ENCODE measurements at places on chromosomes 11 and 22. TPM values are rescaled to one million over a fixed set of nuclear protein-coding genes. Genes with fewer than 3 reads are reported as not detected.

DNA sequence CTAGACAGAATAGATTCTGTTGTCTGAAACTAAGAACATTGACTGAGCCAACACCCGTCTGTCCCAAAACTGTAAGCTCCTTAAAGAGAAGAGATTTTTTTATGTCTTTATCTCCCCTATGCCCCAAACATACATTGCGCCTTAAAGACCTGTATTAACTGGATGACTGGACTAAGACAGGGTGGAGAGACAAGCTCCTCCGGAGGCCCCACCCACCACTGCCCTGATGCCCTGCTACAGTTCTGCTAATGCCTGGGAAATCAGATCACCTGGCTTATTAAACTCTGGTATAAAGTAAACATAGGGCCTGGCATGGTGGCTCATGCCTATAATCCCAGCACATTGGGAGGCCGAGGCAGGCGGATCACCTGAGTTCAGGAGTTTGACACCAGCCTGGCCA is 203.7 kb downstream of the TENM4 start:
- DNase-seq, result no peak

DNA sequence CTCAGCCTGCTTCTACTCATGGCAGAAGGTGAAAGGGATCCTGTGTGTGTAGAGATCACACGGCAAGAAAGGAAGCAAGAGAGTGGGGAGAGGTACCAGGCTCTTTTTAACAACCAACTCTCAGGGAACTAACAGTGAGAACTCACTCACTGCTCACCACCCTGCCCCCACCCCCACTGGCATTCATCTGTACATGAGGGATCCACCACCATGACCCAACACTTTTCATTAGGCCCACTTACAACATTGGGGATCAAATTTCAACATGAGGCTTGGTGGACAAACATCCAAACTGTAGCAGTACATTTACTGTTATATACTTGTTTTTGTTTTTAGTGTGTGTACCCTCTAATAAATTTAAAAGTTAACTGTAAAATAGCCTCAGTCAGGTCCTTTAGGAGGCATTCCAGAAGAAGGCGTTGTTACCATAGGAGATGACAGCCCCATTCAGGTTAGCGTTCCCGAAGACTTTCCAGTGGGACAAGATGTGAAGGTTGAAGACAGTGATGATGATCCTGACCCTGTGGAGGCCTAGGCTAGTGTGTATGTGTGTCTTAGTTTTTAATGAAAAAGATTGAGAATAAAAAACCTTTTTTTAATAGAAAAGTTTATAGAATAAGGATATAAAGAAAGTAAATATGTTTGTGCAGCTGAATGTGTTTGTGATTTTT is 11.3 kb downstream of the CUL5 start:
- no peak for DNase-seq

GRCh38 chr11:90250970-90251369 is 28.1 kb upstream of the CHORDC1 start:
- DNase-seq, result peak; percentile 51

GRCh38 chr22:25008666-25009065 is 56.1 kb downstream of the KIAA1671 start:
- DNase-seq, result no peak

GRCh38 chr11:64684357-64684756 is 38.6 kb downstream of the NRXN2 start:
- no peak for DNase-seq

DNA sequence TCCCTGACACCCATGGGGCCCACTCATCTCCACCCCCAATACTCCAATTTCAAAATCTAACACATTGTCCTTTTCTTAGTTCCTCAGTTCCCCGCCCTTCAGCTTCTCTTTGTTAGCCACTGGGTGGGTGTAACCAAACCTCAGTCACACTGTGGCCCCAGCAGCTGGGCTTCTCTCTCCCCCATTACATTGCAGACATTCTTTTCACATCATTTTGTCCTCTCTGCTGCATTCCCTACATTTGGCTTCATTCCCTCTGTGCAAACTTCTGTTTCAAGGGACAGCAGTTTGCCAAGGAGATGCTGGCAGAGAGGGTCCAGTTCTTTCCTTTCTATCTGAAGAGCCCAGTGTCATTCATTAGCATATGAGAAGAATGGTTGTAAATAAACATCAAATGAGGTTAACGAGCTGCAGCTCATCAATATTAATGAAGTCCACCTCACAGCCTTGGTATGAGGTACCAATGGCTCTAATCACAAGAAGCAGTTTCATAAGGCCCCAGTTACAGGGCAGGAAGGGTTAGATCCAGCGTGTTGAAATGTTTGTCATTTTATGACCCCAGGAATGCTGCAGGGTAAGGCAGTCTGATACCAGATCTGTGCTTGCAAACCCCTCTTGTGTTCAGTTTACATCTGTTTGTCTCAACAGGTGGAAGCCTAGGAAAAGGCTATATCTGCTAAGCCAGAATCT is 72.3 kb downstream of the ARFGAP2 start:
- no peak for DNase-seq

- DNase-seq, result no peak
Observed at GRCh38 chr22:49781289-49781782, 46.3 kb downstream of the BRD1 start.

- peak; percentile 99 for DNase-seq
Observed at GRCh38 chr11:33723238-33723881, 12.9 kb downstream of the CD59 start.

GRCh38 chr11:129750343-129751292 is 65.0 kb upstream of the TMEM45B start:
- peak; percentile 81 for DNase-seq

DNA sequence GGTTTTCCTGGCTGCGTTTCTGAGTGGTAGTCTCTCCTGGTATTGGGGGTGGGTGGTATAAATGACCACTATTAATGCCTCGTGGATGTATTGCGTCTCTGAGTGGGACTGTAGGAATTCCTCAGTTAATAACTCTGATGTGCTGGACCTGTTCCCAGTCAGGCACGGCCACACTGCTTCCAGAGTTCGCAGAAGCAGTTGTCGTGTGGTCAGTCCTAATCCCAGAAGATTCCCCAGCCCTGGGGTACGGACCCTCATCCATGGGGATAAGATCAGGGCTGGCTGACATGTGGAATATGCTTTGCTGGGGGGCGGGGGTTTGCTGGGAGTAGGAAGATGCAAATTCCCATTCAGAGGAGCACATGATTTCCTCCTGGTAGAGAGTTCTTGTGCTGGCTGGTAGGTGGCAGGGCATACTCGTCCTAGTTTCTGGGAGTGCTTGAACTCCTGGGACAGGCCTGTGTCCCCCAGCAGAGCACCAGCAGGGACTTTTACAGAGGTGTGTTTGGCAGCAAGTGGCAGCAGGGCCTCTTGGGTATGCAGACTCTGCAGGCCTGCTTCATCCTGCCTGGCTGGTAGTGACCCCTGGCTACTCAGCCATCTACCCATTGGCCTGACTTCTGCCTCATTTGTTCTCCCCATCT is 157.4 kb downstream of the NAV2 start:
- no peak for DNase-seq

- DNase-seq, result no peak
Observed at GRCh38 chr11:86790195-86790725, 10.1 kb upstream of the PRSS23 start.

DNA sequence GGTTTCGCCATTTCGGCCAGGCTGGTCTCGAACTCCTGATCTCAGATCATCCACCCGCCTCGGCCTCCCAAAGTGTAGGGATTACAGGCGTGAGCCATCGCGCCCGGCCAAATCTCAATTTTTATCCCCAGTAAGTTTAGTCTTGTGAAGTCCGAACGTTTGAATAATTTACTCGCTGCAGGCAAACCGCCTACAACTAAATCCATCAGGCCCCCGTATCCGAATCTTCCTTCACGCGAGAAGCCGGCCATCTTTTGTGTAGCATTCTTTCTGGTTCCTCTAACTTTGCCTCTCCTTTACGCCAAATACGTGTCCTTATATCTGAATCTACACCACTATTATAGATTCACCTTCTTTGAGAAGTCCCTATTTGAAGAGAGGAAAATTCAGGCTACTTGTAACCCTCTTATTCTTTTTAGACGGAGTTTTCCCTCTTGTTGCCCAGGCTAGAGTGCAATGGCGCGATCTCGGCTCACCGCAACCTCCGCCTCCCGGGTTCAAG is 581 bp upstream of the EIF3L start:
- peak; percentile 51 for DNase-seq

DNA sequence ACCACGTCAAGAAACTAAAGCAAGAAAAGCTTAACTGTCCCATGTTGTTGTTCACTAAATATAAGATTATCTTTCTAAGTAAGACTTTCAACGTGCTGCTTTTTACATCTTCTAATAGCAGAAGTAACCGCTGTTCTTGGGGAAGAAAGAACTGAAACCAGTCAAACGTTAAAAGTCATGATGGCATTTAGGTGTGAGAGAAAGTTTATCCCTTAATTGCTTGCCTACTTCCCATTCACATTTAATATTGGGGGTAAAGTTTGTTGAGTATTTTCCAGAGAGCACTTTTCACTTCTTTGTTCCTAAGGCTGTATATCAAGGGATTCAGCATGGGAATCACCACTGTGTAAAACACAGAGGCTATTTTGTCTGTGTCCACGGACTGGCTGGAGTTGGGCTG is 970 bp downstream of the OR5B21 start:
- DNase-seq, result no peak

DNA sequence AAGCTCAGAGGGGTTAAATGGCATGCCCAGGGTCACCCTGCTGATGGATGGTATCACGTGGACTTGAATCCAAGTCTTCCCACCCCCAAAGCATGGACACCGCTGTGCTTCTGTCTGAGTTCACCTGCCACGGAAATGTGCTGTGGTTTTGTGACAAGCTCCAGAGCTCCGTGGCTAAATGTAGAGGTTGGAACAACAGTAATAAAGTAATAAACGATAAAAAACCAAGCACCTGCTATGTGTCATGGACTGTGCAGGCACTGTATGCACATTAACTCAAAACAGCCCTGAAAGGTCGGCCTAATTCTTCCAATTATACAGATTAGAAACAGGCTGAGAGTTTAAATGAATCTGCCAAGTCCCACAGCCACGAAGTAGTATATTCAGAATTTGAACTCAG is 182.1 kb upstream of the NAV2 start:
- no peak for DNase-seq

DNA sequence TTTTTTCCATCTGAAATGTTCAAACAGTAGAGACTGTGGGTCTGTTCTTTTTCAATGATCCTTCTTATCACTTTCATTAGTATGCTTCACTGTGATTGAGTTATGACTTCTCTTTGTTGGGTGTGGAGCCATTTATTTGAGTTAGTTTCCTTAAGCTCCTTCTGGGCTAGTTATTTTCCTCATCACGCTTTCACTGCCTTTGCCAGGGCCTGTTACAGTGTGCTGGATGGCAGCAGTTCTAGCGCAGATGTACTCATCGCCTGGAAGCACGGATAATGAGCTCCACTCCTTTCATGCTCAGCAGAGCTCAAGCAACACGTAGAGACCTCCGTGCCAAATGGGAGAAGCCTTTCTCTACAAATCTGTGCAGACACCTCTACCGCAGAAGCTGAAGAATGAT is 7.0 kb upstream of the ARHGAP42 start:
- DNase-seq, result no peak

The RASL10A gene
- total RNA-seq, result 1.5 TPM

The DBX1 gene
- not detected for total RNA-seq

The IGF2 gene
- 4.6 TPM for total RNA-seq

The RAB36 gene
- total RNA-seq, result 0.44 TPM

The TMEM134 gene
- 16.1 TPM for total RNA-seq

The MADD gene
- total RNA-seq, result 21.0 TPM

The CLMP gene
- 0.22 TPM for total RNA-seq

Data from lung microvascular endothelial cell (primary cell).